ENCODE measurements at places on chromosomes 5 and 9.

- DNase-seq = no peak
Observed at GRCh38 chr9:112842555-112842954, 48.1 kb downstream of the SLC46A2 start.

DNA sequence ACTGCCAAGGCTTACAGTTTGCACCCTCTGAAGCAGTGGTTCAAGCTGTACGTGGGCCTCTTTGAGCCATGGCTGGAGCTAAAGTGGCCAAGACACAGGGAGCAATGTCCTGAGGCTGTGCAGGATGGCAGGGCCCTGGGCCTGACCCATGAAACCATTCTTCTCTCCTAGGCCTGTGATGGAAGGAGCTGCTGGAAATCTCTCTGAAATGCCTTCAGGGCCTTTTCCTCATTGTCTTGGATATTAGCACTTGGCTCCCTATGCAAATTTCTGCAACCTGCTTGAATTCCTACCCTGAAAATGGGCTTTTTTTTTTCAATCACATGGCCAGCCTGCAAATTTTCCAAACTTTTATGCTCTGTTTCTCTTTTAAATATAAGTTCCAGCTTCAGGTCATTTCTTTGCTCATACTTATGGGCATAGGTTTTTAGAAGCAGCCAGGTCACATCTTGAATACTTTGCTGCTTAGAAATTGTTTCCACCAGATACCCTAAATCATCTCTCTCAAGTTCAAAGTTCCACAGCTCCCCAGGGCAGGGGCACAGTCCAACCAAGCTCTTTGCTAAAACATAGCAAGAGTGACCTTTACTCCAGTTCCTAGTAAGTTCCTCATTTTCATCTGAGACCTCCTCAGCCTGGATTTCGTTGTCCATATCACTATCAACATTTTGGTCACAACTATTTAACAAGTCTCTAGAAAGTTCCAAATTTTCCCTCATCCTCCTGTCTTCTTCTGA, 138.3 kb downstream of the OSTF1 start:
- DNase-seq = no peak

DNA sequence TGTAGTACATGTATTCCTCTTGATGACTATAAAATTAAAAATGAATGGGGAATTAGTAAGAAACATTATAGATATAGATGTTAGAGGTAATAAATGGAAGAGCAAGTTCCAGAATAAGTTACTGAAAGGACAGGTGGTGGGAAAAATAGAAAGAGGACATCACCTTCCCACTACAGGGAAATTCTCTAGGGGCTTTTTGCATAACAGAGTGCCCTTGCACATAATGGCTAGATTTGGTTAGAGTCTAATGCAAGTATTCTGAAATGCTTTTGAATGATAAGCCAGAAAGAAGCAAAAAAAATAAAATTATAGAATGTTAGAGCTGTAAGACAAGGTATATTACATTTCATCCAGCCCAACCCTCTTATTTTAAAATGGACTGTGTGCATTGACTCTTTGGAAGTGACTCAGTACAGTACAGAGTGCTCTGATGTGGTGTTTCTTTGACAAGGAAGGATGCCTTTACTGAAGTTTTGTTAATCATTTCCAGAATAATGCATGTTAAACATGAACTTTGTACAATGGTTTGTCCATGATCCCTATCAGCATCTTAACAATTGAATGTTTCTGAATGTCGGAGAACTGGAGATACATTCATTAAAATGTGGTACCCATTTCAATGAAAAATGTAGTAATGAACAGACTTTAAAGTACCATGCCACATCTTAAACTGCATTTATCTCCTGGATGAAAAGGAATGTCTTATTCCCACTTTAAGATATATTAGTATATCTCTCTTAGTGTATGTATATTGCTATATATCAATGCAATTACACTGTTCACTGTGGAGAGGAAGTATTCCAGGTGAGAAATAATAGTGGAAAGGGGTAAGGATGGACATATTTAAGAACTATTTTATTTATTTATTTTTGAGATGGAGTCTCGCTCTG, 391.1 kb downstream of the ADGRV1 start:
- DNase-seq = no peak

DNA sequence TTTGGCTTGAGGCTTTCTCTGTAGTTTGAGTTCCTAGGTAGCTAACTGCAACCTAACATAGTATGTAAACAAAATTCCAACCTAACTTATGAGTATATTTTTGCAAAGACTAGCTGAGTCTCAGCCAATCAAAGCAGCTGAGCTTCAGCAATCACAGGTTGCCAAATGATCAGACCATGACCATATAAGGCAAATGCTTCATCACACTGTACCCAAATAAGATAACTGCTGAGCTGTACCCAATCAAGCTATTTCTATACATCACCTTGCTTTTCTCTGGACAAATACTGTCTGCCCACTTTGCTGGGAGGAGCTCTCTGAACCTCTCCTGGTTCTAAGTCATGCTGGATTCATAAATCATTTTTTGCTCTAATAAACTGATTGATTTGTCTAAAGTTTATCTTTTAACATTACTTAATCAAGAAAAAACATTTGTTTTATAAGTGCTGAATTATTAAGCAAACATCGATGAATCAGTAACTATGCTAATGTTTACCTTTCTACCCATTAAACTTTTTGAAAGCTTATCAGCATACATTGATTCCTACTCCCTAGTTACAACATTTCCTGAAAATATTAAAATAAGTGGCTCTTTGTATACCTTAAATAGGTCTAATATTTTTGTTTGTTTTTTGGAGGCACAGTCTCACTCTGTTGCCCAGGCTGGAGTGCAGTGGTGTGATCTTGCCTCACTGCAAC, 129.7 kb upstream of the PCA3 start:
- DNase-seq = peak; percentile 86

DNA sequence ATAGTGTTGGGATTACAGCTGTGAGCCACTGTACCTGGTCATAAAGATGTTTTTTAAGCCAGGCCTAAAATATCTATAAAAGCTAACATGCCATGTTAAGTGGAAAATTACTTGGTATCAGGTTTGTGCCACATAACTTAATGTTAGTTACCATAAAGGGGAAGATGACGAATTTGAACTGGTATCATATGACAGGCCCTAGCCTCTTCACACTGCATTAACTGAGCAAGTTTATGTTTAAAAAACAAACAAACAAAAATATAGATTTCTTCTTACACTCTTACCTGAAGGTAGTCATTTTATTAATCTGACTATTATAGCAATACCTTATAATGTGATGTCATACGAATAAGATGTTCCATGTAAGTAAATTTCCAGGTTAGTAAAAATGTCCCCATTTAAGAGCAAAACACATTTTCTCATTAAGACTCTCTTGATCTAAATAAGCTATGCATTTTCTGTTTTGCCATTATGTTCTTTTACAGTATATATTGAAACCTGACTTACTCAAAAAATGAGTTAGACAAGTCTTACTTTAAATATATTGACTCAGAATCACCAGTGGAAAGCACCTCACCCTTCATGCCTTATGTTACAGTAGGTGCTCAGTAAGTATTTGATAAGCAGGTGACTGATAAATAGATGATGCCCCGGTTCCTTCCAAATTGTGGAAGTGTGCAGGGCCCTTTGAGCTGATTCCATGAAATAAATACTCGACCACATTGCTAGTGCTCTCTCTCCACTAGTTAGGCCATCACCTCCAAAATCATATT, 125.4 kb downstream of the CDC42SE2 start:
- DNase-seq = no peak

- no peak for DNase-seq
Observed at GRCh38 chr5:115541611-115542010, 3.0 kb downstream of the FEM1C start.

- no peak for DNase-seq
Observed at GRCh38 chr5:6905883-6906282, 192.7 kb downstream of the TENT4A start.

GRCh38 chr9:117957267-117957666, 253.1 kb downstream of the TLR4 start:
- no peak for DNase-seq

GRCh38 chr9:136654820-136655535, 7.7 kb upstream of the EGFL7 start:
- no peak for DNase-seq

DNA sequence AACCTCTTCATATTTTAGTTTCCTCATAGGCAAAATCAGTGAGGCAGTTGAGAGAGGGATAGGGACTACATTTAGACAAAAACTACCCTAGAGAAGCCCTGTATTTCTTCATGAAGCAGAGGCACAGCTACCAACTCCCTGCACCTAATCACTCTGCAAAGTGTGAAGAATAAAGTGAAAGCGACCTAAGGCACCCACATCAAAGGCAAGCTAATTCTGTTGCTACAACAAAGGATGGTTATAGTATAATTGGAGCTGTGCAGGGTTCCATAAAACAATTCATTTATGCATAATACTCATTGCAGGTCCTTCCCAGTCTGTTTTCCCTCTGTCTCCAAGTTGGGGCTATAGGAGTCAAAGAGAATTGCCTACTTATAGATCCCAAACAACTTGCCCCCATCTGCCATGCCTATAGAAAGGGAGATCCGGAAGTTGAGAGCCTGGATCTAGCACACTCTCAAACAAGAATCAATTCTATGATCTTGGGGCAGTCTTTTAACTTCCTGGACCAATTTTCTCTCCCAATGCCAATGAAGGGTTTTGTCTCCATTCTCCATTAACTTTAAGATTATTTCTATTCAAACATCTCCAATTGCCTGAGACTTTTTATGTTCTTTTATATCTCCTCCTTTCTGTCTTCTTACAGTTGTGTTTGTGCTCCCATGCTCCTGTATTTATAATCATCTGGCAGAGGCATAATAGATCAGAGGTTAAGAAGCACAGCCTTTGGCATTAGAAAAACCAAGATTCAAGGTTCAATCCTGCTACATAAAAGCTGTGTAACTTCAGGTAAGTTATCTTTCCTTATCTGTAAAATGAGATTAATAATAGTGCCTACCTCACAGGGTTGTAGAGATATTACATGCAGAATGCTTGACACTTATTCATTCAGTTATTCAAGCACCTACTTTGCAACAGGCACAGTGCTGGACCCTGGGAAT, 56.0 kb upstream of the PTGER4 start:
- DNase-seq = no peak
